ENCODE measurements at places on chromosomes 12 and 14.

DNA sequence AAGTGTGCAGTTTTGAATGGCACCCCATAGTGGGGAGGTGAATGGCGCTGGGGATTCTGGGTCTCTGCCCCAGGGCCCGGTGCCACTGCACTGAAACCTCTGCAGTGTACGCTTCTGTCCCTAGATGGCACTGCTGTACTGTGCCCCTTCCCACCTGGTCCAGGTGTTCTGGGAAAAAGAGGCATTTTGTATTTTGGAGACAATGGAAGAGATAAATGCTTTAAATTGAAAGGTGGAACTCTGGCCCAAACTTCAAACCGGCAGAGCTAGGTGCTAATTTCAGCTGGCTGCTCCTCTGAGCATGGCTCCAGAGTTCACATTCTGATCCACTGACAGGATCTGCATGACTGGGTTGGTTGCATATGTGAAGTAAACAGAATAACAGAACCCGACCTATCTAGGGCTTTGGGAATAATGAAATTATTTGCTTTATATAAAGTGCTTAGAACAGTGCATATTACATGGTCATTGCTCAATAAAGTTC, 52.2 kb downstream of the KRT80 start:
- peak; percentile 34 for DNase-seq

DNA sequence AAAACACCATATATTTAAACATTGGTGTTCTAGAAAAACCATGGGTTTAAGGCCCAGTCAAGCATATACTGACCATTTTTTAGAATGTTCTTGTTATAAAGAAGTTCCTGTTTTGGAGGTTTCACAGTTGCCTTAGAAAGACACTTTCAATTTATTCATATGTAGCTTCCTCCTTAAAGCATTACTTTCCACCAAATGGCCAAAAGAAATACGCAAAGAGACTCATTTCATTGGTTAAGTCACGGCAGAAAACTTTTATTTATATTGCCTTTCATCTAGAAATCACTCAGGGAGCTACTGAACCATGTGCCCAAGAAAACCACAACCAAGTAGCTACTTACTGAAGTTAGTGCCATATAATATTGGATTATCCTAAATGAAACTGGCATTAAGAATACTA, 40.0 kb downstream of the MYBPC1 start:
- DNase-seq = no peak

DNA sequence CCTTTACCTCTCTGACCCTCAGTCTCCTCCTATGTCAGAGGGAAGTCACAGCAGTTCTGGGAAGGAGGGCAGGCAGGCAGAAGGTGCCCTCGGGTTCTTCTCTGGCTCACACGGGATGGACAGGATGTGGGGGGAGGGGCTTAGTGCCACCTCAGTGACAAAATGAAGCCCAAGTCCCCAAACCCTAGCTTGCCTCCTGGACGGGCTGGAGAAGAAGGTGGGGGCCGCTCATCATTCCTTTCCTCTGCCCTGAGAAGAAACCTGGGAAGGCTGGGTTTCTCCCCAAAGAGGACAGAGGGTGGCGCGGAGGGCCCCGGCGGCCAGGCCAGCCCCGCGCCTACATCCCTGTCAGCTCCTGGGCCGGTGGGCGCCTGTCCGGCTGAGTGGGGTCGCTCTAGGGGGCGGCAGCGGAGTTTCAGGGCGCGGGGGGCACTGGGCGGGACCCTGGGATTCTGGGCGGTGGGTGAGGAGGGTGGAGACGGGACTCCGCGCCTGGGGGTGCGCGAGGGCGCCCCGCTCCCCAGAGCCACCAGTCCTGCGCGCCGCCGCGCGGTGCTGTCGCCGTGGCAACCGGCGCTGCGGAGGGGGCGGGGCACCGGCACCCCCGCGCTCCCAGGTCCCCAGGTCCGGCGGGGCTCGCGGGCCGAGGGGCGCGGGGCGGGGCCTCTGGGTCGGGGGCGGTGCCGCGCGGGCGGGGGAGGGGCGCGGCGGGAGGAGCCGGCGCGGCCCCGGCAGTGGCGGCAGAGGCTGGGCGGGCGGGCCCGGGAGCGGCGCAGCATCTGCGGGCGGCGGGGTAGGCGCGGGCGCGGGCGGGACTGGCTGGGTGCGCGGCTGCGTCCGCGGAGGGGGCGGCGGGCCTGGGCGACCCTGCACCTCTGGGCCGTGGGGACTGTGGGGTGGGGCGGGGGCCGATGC, at the start of gene TMEM121:
Gene TMEM121 (plus strand): TSS at position 723 of the 915 bp plus-strand sequence. CDS start 2,252 bp downstream, outside the sequence.
- DNase-seq = no peak

DNA sequence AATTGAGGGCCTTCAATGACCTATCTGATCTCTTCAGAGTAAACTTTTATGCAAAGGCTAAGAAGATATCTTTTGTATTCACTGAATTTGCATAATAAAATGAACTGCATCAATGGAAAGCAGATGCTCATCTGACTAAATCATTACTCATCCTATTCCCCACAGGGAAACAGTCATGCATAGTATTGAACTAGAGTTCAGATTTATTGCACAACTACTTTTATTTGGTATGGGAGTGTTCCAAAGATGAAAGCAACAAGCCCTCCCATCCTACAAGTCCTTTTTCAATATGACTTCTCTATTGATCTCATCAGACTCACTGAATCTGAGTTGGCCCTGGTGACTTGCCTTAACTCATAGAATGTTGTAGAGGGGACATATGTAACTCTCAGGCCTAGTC, 159.8 kb downstream of the KITLG start:
- DNase-seq = no peak

GRCh38 chr12:120194226-120194533, 335 bp downstream of the GCN1 start:
- no peak for DNase-seq

GRCh38 chr12:42868291-42868690, 278.7 kb upstream of the PRICKLE1 start:
- no peak for DNase-seq

GRCh38 chr14:30387871-30388270, 171.1 kb upstream of the G2E3 start:
- DNase-seq = no peak

DNA sequence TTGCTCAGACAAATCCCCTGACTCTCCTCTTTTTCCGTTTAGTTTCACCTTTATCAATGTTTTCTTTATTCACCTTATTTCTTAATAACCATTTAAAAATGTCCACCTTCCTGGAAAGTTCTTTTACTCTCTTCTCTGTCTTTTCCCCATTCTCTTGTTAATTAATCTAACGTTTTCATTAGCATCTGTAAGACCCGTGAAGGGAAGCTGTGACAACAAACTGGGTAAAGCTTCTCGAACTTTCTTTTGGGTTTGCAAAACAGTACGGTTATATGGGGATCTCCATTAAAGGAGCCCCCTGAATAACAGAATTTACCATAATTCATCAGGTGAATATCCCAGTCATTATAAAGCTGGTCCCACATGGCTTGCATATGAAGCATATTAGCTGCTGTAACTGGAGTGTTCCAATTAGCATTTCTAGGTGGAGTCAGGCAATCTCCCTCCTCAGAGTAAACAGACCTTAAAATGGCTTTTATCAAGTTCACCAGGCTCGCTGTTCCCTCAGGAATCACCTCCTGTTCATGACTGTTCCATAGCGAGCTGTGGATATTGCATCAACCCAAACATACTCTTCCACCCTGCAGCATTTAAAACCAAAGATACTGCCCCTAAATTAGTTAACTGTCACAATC, 42.4 kb downstream of the TMEM30B start:
- no peak for DNase-seq

GRCh38 chr14:74531006-74531405, 37.4 kb downstream of the ISCA2 start:
- DNase-seq = no peak

DNA sequence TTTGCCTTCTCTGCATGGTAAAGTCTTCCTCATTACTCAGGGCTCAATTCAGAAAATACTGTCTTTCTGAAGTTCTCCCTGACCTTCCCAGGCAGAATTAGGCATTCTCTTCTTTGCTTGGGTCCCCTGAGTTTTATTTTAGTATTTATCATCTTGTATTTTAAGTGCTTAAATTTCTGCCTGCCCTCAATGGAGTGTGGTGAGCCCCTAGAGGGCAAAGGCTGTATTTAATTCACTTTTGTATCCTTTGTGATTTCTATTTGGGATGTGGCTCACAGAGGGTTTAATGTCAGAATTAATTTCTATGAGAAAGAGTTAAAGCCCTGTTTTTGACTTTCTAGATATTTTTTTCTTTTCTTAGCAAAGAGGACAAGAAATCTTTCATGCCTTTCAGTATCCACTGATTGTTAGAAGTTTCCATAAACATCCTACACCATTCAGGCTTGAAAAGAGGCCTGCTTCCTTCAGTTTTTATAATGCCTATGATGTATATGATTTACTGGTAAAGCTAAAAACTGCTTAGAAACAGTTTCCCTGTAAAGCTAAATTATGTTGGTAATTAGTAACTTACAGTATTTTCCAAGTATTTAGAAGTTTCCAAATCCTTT, 55.6 kb upstream of the PTPRB start:
- DNase-seq = no peak

GRCh38 chr14:60204843-60205774, 39.9 kb upstream of the DHRS7 start:
- DNase-seq = no peak

DNA sequence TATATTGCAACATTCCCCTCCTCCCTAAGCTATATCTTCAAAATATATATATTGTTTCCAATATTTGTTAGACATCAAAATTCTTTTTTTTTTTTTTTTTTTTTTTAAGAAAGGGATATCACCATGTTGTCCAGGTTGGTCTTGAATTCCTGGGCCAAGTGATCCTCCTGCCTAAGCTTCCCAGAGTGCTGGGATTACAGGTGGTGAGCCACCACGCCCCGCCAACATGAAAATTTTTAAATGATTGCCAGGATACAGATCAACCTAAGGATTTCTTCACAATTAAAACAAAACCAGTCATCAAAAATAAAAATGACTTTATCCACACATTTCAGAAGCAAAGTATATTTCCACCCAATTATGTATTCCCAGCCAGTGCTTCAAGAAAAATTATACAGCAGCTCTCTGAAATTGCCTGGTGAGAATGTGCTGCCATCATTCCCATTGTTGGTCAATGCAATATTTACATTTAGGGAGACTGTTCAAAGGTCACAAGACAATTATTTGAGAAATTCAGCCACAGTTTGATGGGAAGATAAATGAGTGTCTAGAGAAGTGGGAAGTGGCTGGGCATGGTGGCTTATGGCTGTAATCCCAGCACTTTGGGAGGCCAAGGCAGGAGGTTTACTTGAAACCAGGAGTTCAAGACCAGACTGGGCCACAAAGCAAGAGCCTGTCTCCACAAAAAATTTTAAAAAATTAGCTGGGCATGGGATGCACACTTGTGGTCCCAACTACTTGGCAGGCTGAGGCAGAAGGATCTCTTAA, 141.7 kb upstream of the AMIGO2 start:
- DNase-seq = no peak
